ENCODE measurements at places on chromosomes 3 and 15. TPM values are rescaled to one million over a fixed set of nuclear protein-coding genes. Genes with fewer than 3 reads are reported as not detected.

- no peak for DNase-seq
Measured at GRCh38 chr15:39260791-39261190, 320.1 kb upstream of the THBS1 start.

Gene ATP10A
- total RNA-seq, result 3.0 TPM

GRCh38 chr3:37229740-37230139 lies 55.4 kb upstream of the LRRFIP2 start:
- no peak for DNase-seq

GRCh38 chr3:127112796-127113570 lies 79.9 kb upstream of the PRR23E start:
- DNase-seq, result no peak

DNA sequence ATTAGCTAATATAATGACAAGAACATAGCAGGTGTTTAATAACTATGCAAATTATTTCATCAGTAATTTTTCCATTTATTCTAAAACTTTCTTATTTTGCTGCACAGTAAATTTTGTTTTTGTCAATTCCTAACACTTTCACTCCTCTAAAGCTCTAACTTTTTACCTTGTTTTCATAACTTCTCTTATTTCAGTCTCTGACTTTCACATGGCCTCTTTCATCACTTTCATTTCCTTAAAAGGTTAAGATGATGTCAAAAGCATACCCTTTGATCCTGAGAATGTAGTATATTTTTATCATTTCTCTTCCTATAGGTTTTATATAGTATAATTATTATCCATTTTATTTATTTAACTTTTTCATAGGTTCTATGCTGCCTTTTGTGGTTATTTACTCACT lies 1325.8 kb upstream of the ALCAM start:
- no peak for DNase-seq

Gene GOLGA8M
- total RNA-seq, result 4.0 TPM

Gene CHRD
- total RNA-seq, result 11.3 TPM

Gene IGF1R
- 52.3 TPM for total RNA-seq

- no peak for DNase-seq
Measured at GRCh38 chr15:63291507-63291906, 14.1 kb downstream of the APH1B start.

GRCh38 chr3:73516631-73517030 lies 108.1 kb downstream of the PDZRN3 start:
- peak; percentile 74 for DNase-seq

GRCh38 chr15:70068783-70069565 lies 28.7 kb downstream of the TLE3 start:
- DNase-seq, result peak; percentile 3

GRCh38 chr3:132255041-132255745 lies 62.0 kb upstream of the ACP3 start:
- DNase-seq, result no peak

DNA sequence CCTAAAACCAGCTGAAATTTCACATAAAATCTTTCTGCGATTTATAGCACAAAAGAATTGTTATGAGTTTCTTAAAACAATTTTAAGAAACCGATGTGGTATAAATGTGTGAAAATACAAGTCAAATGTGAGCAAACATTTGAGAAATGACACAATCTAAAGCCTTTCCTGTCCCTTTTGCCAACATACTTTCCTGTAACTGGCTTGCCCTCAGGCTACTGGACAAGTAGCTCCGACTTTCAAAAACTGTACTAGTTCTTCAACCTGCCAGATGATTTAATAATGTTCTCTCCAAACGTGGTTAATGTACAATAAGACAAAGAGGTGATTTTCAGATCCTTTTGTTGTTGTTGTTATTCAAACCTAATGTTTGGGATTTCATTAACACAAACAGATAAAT lies 105.9 kb upstream of the ARHGEF26 start:
- DNase-seq, result no peak

Gene GABRA5
- 1.4 TPM for total RNA-seq

DNA sequence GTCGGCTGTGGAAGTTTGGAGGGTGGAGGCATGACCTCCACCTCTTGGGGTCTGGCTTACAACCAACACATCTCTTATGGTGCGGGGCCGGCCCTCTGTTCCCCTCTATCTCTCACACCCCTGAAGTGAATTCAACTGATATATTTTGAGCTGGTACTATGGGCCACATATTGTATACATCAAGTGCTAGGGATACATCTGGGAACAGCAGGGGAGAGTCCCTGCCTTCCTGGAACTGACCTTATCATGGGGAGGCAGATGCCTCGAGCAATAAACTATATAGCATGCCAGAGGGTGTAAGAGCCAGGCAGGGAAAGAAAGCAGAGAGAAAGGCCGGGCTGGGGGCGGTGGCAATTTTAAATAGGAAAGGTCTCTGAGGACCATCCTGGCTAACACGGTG lies 60.4 kb upstream of the TRPM1 start:
- no peak for DNase-seq
